ENCODE measurements at places on chromosomes 3 and 15. TPM values are rescaled to one million over a fixed set of nuclear protein-coding genes. Genes with fewer than 3 reads are reported as not detected.
A peak's percentile ranks its signal among the peaks of the same experiment; 100 is the strongest.

GRCh38 chr3:126085841-126086240 lies 1.9 kb upstream of the SLC41A3 start:
- peak overlapping the region; percentile 35 for H3K4me3 ChIP-seq
- peak; percentile 56 for DNase-seq
- H3K36me3 ChIP-seq: peaks cover 20% of the 10 kb centered on the region
- H3K27me3 ChIP-seq: no peaks in the 10 kb centered on the region
- peak overlapping the region; percentile 87 for H3K27ac ChIP-seq

DNA sequence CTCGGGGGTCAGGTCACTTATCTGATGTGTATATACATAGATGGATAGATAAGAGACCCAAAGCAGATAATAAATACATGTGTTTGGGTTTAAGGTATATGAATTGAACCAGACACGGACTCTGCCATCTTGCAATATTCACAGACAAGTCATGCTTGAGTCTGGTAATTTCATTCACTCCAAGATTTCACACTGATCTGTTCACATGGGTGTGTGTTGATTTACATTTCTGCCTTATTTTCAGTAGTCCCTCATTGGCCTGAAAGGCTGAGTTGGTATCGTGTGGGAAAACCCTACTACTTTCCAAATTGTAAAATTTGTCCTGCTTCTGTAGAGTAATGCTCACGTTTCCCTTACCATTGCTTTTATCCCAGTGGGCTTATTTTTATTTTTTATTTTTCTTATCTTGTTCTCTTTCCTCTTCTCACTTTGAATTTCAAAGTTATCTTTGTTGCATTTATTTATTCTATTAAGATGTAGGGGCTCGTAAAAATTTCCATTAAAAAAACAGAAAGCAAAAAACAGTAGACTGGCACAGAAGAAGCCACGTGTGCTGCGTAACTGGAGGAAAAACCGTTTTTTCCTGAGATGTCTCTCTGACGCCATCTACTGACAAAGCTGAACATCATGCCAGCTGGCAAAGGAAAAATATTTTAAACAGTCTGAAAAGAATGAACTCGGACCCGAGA lies 10.8 kb upstream of the MFSD1 start:
- peak overlapping the region; percentile 71 for H3K4me3 ChIP-seq
- peak; percentile 26 for DNase-seq
- H3K27me3 ChIP-seq: no peaks in the 10 kb centered on the region
- peaks cover 3% of the 10 kb centered on the region for H3K4me1 ChIP-seq
- H3K36me3 ChIP-seq: no peaks in the 10 kb centered on the region
- H3K27ac ChIP-seq: no peak overlapping the region

DNA sequence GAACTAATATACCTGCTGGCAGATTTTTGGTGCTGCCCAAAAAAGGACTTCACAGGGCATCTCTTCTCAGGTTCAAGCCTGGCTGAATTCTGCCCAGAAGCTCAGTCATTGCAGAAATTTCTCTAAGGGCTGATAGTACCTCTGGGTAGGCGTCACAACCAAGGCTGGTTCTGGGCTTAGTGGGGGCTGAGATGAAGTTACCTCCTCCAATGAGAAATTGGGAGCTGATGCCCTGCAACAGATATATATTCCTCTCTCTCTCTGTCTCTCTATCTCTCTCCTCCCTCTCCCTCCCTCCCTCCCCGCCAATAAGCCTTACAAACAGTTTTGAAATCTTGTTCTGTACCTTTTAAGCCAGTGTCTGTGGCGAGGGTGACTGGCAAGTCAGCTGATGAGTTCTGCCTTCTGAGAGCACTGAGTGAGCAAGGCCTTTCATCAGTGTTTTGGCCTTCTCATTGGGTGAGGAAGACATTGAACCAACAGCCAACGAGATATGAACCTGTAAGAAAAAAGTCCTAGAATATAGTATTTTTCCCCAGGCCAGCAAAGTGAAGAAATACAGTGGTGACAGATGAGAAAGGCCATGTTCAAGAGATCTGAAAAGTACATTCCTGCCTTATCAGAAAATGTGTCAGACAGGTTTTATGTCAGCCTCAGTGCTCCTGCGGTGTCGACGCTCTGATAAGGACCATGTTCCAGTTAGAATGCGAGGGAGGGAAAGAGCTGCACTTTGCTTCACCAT lies 45.5 kb downstream of the TMEM39A start:
- no peaks in the 10 kb centered on the region for H3K36me3 ChIP-seq
- H3K4me3 ChIP-seq: no peak overlapping the region
- no peak for DNase-seq
- H3K4me1 ChIP-seq: peaks cover 2% of the 10 kb centered on the region
- H3K27ac ChIP-seq: no peak overlapping the region

- H3K4me1 ChIP-seq: no peaks in the 10 kb centered on the region
- H3K36me3 ChIP-seq: no peaks in the 10 kb centered on the region
Observed at GRCh38 chr3:89685731-89686130, 578.3 kb downstream of the EPHA3 start.

GRCh38 chr15:52421029-52421428 lies 107.7 kb downstream of the MYO5A start:
- no peak overlapping the region for H3K27ac ChIP-seq
- H3K4me1 ChIP-seq: peaks cover 2% of the 10 kb centered on the region
- H3K27me3 ChIP-seq: no peaks in the 10 kb centered on the region
- H3K36me3 ChIP-seq: peaks cover 6% of the 10 kb centered on the region
- DNase-seq: no peak

DNA sequence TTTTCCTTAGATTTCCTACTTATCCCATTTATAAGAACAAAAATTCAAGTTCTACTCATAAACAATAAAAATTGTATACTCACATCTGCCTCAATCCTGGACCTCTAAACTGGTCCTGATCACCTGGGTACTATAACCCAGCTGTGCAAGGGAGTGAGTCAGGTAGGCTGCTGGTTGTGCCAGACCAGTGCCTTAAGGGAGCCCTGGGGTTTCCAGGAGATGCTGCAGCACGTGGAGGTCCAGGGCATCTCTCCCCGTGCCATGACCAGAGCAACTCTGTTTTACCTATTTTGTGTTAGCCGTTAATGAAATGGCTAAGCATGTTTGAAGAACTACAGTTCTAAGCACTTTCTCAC lies 140.2 kb upstream of the TRIM42 start:
- no peaks in the 10 kb centered on the region for H3K4me1 ChIP-seq
- peaks cover 6% of the 10 kb centered on the region for H3K27me3 ChIP-seq
- no peak overlapping the region for H3K27ac ChIP-seq
- no peak for DNase-seq

The RASGRF1 gene
- not detected for total RNA-seq

- no peaks in the 10 kb centered on the region for H3K4me1 ChIP-seq
- no peak overlapping the region for H3K27ac ChIP-seq
- no peak for DNase-seq
- H3K36me3 ChIP-seq: peaks cover 17% of the 10 kb centered on the region
- H3K4me3 ChIP-seq: no peak overlapping the region
Observed at GRCh38 chr3:47611576-47611975, 32.9 kb upstream of the CSPG5 start.

DNA sequence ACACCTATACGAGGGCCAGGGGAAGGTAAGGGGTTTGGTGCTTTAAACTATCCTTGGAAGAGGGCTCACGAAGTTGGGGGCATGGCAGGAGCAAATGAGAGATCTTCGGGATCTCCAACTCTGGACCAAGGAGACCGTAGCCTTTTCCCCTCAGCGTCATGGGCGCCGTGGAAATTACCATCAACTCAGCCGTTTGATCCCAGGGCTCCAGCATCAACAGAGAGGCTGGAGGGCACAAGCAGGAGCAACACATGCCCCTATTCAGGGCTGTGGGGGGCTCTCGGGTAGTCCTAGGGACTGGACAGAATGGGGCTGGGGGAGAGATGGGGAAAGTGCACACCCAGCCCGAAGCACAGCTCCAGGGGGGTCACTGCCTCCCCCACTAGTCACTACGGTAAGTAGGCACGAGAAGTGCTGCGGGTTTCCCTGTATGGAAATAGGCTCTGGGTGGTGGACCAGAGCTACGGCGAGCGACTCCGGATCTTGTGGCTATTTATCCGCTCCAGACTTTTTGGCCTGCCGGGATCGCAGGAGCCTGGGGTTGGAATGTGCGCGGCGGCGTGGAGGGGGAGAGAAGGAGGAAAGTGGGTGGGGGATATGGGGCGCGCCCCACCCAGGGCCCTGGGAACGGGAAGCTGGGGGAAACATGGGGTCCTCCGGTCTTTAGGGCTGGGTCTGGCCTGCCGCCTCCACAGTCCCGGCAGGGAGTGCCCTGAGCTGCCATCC lies 539 bp upstream of the LAMB2 start:
- no peak overlapping the region for H3K27ac ChIP-seq
- H3K4me3 ChIP-seq: peak overlapping the region; percentile 14
- H3K27me3 ChIP-seq: peaks cover 31% of the 10 kb centered on the region
- H3K36me3 ChIP-seq: no peaks in the 10 kb centered on the region
- DNase-seq: no peak

DNA sequence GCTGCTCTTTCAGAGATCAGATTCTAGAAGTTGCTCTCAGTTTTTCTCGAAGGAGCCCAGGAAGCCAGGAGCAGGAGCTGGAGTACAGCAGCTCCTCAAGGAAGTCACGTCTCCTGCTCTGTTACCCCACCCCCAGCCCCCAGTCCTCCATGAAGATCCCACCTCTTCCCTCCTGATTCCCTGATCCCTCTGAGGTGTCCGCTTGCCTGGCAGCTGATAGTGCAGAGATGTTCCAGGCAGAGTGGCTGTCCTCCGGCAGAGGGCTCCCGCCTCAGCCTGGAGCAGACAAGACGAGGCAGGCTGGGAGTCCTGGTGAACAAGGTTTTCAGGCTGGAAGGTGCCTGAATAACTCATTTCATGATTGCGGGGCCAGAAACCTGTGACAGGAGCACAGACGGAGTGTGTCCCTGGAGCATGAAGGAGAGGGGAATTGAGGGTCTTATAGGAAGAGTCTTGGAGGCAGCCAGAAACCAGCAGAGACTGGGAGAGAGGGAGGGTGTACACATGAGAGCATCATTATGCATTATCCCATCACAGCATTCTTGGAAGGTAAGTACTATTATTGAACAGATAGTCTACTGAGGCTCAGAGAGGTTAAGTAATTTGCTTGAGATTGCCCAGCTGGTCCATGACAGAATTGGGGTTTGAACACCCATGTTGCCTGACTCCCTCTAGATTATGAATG lies 1.2 kb downstream of the HRH1 start:
- peaks cover 67% of the 10 kb centered on the region for H3K27me3 ChIP-seq
- peak; percentile 27 for DNase-seq
- no peaks in the 10 kb centered on the region for H3K36me3 ChIP-seq
- H3K4me1 ChIP-seq: peaks cover 3% of the 10 kb centered on the region

DNA sequence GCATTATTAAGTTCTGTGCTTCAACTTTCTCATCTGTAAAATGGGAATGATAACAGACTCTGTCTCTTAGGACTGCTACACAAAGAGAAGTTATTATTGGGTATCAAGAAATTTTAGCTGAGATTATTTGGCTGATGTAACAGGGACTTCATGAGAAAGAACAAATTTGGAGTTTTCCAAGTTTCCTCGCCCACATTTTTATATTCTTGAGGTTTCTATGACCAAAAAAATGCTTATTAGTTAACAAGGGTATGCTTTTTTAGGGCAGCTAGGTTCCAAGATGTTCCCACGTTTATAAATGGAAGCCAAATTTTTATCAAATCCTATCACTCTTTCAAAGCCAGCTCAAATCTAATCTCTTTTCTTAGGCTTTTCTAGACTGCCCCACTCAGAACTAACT lies 50.6 kb upstream of the C3orf80 start:
- no peak overlapping the region for H3K4me3 ChIP-seq
- no peaks in the 10 kb centered on the region for H3K36me3 ChIP-seq
- H3K4me1 ChIP-seq: no peaks in the 10 kb centered on the region
- no peak overlapping the region for H3K27ac ChIP-seq
- H3K27me3 ChIP-seq: peaks cover 1% of the 10 kb centered on the region
- DNase-seq: no peak

The CLDN18 gene
- not detected for total RNA-seq

DNA sequence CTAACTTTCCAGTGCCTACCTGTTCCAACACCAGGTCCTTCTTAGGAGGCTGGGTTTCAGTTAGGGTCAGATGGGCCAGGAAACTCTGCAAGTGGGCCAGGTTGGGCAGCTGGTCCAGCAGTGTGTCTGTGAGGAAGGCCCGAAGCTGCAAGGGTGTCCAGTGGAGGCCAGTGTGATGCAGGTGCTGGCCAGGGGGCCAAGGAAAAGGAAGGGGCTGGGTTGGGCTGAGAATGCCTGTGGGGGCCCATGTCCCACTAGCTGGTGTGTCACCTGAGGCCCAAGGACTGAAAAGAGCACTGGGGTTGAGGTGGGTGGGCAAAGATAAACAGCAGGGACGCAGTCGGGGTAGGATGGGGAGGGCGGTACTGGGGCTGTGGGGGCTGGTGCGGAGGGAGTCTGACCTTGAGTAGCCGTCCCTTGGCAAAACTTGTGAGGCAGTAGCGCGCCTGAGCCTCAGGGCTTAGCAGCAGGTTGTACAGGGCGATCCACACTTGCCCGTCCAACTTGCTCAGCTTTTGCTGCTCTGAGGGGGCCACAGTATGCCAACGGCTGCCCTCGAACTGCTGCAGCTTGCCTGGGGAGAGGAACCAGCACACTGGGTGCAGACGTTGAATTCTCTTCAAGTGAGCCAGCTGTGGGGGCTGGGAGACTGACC lies 1.5 kb upstream of the RASSF1 start:
- peak overlapping the region; percentile 97 for H3K4me3 ChIP-seq
- no peak for DNase-seq
- peaks cover 28% of the 10 kb centered on the region for H3K36me3 ChIP-seq
- H3K4me1 ChIP-seq: peaks cover 28% of the 10 kb centered on the region
- peak overlapping the region; percentile 42 for H3K27ac ChIP-seq

DNA sequence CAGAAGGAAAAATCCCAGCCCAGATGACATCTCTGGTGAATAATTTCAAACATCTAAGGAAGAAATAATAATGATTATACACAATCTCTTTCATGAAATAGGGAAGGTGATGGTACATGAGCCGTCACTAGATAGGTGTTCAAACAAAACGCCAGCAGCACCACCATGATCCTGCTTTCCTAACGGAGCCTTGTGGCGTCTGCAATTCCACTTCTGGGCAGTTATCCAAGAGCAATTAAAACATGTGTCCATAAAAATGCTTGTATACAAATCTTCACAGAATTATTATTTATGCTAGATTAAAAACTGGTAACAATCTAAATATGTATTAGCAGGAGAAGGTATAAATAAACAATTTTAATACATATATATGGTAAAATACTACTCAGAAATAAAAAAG lies 33.7 kb downstream of the RTP4 start:
- H3K4me1 ChIP-seq: no peaks in the 10 kb centered on the region
- H3K4me3 ChIP-seq: no peak overlapping the region
- H3K27me3 ChIP-seq: peaks cover 26% of the 10 kb centered on the region
- H3K27ac ChIP-seq: no peak overlapping the region

GRCh38 chr3:57163751-57164150 lies 1.4 kb downstream of the IL17RD start:
- H3K27me3 ChIP-seq: peaks cover 85% of the 10 kb centered on the region
- no peak overlapping the region for H3K27ac ChIP-seq
- no peaks in the 10 kb centered on the region for H3K36me3 ChIP-seq

DNA sequence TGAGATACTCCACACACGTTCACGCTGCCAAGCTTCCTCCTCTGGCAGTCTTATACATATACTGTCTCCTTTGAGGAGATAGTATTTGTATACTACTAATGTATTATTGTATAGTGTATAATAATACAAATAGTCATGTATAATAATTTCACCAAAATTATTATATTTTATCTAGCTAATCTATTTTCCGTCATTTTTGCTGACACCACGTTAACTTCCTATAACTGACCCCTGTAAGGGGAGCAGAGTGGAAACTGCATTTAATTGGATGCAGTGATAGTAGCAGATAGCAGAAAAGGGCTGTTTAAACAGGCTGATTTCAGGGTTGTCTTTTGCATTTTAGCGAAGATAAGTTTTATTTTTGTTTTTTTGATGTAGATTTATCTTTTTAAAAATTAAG lies 30.5 kb upstream of the TMEM42 start:
- H3K36me3 ChIP-seq: peaks cover 50% of the 10 kb centered on the region
- DNase-seq: no peak
- H3K27ac ChIP-seq: no peak overlapping the region
- H3K27me3 ChIP-seq: no peaks in the 10 kb centered on the region
- H3K4me3 ChIP-seq: no peak overlapping the region
